ENCODE measurements at places on chromosomes 4 and X. TPM values are rescaled to one million over a fixed set of nuclear protein-coding genes. Genes with fewer than 3 reads are reported as not detected.

GRCh38 chrX:23832721-23833120 is 49.7 kb downstream of the SAT1 start:
- DNase-seq = no peak

DNA sequence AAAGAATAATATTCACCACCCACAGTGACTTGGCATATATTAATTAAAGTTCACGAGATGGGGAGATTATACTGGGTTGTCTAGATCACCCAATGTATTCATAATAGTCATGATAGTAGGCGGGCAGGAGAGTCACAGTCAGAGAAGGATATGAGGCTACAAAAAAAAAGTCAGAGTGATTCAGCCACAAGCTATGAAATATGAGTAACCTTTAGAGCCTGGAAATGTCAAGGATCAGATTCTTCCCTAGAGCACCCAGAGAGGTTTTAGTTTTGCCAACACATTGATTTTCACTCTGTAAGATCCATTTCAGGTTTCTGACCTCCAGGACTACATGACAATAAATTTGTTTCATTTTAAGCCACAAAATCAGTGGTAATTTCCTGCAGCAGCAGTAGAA is 501.9 kb downstream of the GABRG1 start:
- DNase-seq = no peak

Gene MAGEE1
- total RNA-seq = 0.68 TPM

- peak; percentile 74 for DNase-seq
These were observed at the start of gene ZNF827 for GRCh38 chr4:145938618-145939440. ZNF827 (minus strand) TSS chr4:145938823; CDS start chr4:145938407, 416 bp downstream.

GRCh38 chrX:94123062-94123461 is 449.1 kb downstream of the FAM133A start:
- no peak for DNase-seq

- DNase-seq = no peak
These were observed 53.0 kb upstream of the SORCS2 start for GRCh38 chr4:7139167-7139982.
